CD4-positive, alpha-beta T cell treated with Interleukin-6 at 100 ng/mL for 8 hours (primary cell): ENCODE measurements at places on chromosomes 5 and 9.
A peak's percentile ranks its signal among the peaks of the same experiment; 100 is the strongest.

- DNase-seq = no peak
Observed at GRCh38 chr5:127440831-127441230, 76.6 kb upstream of the PRRC1 start.

- no peak for DNase-seq
Observed at GRCh38 chr5:95080030-95080429, 204.9 kb downstream of the MCTP1 start.

GRCh38 chr5:65796269-65796668 is 74.3 kb downstream of the NLN start:
- no peak for DNase-seq

DNA sequence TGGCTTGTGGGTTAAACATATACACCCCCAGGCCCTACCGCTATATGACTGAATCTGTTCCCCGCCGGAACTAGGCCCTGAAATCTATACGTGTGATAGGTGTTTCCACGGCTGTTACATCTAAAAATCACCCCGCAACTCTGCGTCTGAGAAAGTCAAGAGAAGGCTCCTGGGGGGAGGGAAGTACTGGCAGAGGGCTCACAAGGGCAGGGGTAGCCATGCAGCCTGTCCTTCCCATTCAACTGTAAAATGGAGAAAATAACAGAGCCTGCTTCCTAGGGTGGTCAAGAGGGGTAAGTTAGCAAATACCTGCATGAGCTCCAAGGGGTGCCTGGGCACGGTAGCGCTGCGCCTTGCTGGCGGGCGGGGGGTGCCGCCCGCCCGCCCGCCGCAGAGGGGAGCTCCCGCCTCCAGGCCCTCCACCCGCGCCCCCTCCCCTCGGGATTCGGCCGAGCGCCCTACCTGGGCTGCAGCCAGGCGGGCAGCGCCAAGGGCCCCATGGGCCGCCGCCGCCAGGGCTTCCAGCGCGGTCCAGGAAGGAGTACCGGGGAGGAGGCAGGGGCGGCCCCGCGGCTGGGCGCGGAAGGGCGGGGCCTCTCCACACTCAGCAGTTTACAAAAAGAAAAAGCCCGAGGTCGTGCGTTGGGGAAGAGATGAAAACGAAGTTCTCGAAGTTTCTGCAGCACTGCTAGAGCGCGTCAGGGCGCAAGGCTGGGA is at the start of gene HACD4:
TSS of gene HACD4 (minus strand) at position 550 of the 717 bp plus-strand sequence. CDS start at position 500, 50 bp downstream.
- DNase-seq = peak; percentile 65

- no peak for DNase-seq
Observed at GRCh38 chr9:8552732-8553131, 753.2 kb upstream of the DMAC1 start.

DNA sequence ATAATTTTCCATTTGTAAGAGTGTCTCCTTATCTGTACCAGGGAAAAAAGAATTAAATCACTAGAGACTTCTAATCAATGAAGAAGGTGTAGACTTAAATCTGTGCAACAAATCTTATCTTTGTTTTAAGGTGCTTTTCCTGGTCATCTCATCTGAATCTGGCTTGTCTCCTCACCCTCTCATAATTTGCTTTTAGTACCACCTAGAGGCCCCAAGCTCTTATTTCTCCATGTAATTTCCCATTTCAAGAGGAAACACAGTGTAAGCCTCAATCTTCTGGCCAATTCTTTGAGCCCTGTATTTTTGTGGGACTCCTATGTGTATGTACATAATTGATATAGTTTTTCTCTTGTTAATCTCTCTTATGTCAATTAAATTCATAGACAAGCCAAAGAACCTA is 1975.3 kb upstream of the CDH6 start:
- DNase-seq = no peak

- no peak for DNase-seq
Observed at GRCh38 chr5:157351802-157352092, 85.8 kb downstream of the CYFIP2 start.

GRCh38 chr5:116388564-116389258 is 185.9 kb downstream of the SEMA6A start:
- DNase-seq = no peak

- no peak for DNase-seq
Observed at GRCh38 chr5:115028557-115028956, 141.2 kb downstream of the TRIM36 start.

DNA sequence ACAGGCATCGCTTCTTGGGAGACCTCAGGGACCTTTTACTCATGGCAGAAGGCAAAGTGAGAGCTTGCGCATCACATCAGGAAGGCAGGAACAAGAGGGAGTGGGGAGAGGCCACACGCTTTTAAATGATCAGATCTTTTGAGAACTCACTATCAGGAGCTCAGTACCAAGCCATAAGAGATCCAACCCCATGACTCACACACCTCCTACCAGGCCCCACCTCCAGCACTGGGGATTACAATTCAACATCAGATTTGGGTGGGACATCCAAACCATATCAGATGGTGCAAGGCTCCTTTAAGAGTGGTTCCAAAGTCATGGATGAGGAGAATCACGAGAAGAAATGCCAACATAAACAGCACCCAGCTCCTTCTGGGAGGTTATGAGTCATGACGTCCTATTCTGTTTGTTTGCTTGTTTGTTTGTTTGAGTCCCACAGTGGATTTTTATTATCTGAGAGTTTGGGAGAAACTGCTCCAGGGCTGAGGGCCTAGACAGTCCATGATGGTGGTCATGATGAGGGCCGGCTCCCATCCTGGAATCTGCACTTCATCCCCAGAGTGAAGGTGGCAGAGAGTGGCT is 453.5 kb downstream of the GADD45G start:
- no peak for DNase-seq

- no peak for DNase-seq
Observed at GRCh38 chr5:35698047-35698808, 80.6 kb downstream of the SPEF2 start.

GRCh38 chr9:79284081-79284480 is 287.7 kb upstream of the TLE4 start:
- no peak for DNase-seq

DNA sequence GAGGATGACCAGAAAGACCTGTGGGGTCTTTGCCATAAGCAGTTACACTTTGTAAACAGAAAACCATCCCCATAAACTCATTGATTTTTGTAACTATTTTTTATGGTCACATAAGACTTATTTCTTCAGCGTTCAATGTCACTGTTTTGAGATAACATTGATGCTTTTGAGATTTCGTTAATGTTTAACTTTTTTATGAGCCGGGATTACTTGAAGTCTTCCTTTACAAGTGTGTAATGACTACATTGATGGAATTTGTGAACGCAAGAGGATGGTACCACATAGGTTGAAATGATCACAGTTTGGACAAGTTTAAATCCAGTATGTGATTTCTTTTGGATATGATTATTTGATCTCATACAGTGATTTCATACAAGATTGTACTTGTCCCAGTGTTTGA is 1.8 kb downstream of the SLC12A2 start:
- no peak for DNase-seq

DNA sequence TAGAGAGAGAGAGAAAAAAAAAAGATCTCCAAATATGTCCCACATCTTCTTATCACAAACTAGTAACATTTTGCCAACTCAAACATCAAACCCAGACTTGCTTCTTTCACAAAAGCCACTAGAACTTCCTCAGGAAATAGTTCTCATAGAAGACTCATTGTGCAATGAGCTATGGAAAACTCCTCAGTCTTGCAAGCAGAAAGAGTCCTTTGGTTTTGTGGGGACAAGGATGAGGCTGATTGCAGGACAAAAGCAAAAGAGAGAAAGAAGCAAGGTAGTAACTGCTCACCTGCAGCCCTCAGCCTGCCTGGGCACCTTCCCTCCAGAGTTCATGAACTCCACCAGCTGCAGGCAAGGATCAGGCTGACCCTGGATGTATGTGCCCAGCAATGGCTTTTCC is 399.0 kb downstream of the IRX1 start:
- no peak for DNase-seq

DNA sequence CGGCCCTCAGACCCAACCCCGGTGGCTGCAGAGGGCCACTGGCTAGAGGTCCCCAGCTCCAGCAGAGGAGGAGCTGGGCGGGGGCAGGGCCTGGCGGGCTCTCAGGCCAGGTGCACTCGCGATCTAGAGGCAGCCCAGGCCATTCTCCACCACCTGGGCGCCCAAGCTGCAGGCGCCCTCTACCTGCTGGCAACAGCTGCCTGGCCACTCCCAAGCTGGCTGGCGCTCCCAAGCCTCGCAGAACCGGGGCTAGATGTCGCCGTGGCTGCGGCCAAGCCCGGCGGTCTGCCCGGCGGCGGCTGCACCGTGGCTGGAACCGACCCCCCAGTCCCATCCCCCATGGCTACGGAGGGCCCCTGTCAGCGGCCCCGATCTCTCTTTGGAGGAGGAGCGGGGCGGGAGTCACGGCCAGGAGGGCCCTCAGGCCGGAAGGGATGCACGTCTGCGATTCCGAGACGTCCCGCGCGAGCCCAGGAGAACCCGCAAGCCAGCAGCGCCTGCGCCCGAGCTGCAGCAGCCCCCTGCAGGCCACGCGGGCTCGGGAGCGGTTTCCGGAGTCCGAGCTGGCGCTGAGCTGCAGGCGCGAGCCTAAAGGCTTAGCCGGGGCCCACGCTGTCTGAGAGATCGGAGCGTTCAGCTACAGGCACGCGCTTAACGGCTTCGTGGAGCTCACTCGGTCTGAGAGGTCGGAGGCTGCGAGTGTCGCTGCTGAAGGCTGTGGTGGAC is 44.3 kb upstream of the BICD2 start:
- DNase-seq = peak; percentile 39

DNA sequence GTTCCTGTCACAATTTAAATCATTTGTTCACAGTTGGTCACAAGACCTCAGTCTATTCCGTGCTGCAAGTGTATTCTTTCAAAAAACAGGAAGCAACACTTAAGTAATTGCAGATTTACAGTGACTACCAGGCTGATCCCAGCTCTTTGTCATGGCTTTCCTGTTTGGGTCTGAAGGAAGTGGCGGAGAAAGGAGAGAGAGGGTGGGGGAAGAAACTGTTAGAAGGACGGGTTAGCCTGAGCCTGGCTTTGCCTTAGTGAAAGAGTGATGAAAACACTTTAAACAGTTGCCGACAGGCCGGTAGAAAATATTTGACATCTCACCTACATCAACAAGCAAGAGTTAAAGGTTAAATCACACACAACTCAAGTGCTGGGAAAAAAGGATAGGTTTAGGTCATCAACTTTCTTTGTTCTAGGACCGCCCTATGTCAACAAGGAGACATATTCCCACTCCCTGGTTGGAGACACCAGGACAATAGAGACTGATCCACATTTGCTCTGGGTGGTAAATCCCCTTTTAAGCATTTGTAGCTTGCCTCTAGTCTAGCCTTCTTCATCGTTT is 102.2 kb upstream of the DAB2 start:
- DNase-seq = no peak

GRCh38 chr5:83553000-83553486 is 81.5 kb downstream of the VCAN start:
- DNase-seq = no peak

GRCh38 chr9:3247211-3247610 is 278.6 kb downstream of the RFX3 start:
- no peak for DNase-seq

- no peak for DNase-seq
Observed at GRCh38 chr5:108935611-108936010, 187.9 kb downstream of the FER start.

- no peak for DNase-seq
Observed at GRCh38 chr5:175582697-175583096, 75.2 kb upstream of the HRH2 start.

- DNase-seq = no peak
Observed at GRCh38 chr5:80998590-80998979, 38.4 kb downstream of the RASGRF2 start.

DNA sequence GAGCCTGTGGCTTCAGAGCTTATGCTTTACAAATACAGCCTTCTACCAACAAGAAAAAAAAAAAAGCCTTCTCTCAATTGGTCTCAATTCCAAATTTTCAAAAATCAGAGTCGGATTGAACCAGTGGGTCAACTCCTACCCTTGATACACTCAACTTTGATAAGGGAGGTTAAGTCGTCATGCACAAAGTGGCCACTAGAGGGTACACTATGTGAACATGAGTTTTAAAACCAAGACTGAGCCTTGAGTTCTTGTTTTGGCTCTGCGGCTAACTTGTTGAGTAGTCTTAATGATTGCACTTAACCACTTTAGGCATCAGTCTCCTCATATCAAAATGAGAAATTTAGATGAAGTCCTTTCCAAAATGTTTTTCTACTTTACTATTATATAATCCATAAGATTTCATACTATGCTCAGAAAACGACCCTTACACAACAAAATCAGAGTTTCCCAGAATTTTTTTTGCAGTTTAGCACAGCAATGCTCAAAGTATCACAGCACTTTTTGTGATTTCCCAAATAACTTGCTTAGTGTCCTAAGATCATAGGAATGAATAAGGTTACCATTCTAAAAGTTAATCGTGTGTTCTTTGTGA is 92.9 kb upstream of the MTAP start:
- peak; percentile 56 for DNase-seq

GRCh38 chr5:73450137-73450536 is 1.6 kb upstream of the FOXD1 start:
- DNase-seq = no peak

GRCh38 chr5:132663771-132664695 is 6.1 kb downstream of the IL13 start:
- no peak for DNase-seq

GRCh38 chr5:58317009-58317408 is 142.9 kb downstream of the PLK2 start:
- no peak for DNase-seq

GRCh38 chr9:137917795-137918194 is 40.2 kb downstream of the CACNA1B start:
- no peak for DNase-seq

GRCh38 chr5:2187156-2187555 is 304.4 kb upstream of the IRX4 start:
- no peak for DNase-seq

DNA sequence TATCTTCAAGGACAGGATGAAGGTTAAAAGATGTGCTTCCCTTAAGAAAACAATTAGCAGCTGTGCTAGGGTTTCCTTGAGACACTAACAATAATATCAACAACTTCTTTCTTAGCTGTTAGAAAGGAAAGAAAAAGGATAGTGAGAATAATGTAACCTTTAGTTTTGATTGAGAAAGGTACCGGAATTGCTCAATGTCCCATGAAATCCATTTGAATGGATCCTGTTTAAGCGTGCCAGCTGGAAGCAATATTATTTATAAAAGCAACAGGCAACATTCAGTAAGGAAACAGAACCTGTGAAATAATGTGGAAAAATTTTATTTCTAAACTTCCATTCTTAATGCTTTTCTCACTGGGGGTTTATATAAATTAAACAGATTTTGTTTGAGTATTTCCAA is 120.9 kb downstream of the CCDC192 start:
- DNase-seq = no peak

GRCh38 chr5:72539038-72539437 is 31.8 kb upstream of the ZNF366 start:
- no peak for DNase-seq

DNA sequence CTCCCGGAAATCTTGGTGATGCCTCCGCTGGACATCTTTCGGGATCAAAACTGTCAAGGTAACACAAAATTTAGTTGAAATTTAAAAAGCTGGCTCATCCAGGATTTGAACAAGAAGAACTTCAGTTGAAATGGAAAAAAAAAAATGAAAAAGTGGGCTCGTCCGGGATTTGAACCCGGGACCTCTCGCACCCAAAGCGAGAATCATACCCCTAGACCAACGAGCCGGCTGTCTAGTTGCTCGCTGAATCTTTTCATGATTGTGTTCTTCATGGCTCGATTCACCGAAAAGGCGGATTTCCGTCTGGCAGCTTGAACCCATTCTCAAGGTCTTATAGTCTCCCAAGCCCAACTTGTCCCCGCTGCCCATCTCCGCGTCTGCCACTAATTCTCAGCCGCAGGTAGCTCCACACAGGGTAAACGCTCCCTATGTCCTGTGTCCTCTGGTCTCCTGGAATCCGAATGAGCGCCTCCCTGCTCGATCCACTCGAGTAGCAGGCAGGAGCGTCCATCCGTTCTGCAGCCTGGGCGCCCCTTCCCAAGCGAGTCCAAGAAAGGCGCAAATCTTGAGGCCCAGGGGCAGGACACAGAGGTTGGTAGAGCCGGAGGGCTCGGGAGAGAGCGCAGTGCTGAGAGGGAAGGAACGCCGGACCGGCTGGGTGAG is 16.2 kb downstream of the TRIM7 start:
- peak; percentile 78 for DNase-seq
